ENCODE measurements at places on chromosomes 3 and 15. TPM values are rescaled to one million over a fixed set of nuclear protein-coding genes. Genes with fewer than 3 reads are reported as not detected.
A peak's percentile ranks its signal among the peaks of the same experiment; 100 is the strongest.

- H3K27me3 ChIP-seq: no peaks in the 10 kb centered on the region
- peaks cover 63% of the 10 kb centered on the region for H3K4me1 ChIP-seq
- H3K36me3 ChIP-seq: peaks cover 4% of the 10 kb centered on the region
- H3K27ac ChIP-seq: no peak overlapping the region
- DNase-seq: peak; percentile 78
Observed at GRCh38 chr3:71064291-71064955, 519.1 kb downstream of the FOXP1 start.

GRAMD2A gene
- not detected for total RNA-seq

HTR3E gene
- total RNA-seq: not detected

- no peak within 1 kb of the TSS for H3K4me3 ChIP-seq
- H3K4me1 ChIP-seq: peaks cover 4% of the 10 kb centered on the region
- no peaks in the 10 kb centered on the region for H3K36me3 ChIP-seq
- peaks cover 32% of the 10 kb centered on the region for H3K27me3 ChIP-seq
- DNase-seq: no peak
Observed at GRCh38 chr3:155079746-155080487, at the start of gene MME. MME (plus strand) TSS chr3:155080319; CDS start chr3:155084168, 3,849 bp downstream.

PLSCR5 gene
- not detected for total RNA-seq

DNA sequence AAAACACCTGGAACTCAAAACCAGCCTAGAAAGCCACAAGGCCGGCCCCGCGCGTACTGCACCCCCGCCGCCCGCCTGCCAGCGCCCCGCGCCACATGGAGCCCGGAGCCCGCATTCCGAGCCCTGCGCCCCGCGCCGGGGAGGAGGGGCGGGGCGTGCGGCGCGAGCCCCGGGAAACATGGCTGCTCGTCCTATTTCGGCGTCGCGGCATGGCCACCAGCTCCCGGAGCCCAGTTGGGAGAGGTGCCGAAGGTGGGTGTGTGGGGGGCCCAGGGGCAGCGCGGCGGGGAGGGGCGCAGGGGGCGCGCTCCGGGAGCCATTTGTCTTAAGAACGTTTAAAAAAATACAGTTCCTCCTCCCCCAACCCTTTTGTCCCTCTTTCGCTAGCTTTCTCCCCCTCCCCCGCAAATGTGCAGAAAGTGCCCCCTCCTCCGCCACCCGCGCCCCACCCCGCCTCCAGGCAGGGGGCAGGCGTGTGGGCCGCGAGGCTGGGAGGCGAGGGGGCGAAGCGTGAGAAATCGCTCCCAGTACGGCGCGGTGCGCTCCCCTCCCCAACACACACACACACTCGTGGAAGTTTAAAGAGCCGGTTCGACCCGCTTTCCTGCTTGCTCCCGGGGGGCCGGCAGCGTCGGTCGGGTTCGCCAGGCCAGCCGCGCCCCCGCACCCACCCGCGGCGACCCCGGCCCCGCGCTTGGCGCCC is 2.5 kb downstream of the ANP32A start:
- H3K27me3 ChIP-seq: no peaks in the 10 kb centered on the region
- peaks cover 30% of the 10 kb centered on the region for H3K36me3 ChIP-seq
- peak overlapping the region; percentile 99 for H3K4me3 ChIP-seq
- peak; percentile 70 for DNase-seq

DNA sequence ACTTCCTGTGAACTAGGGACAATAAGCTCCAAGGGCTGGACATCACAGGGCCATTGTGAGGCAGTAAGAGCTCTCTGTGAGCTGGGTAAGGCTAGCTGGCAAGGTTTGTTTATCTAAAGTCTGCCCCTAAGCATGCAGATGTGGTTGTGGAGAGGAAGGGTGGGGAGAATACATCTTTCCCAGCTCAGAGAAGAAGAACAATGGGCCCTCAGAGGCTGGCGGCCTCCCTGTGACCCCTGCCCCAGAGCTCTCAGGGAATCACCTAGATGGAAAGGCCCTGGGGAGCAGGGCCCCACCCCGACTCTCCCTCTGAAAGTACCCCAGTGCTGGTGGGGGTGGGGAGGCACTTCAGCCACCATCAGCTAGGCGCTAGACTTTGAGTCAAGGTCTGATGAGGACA is 4.3 kb upstream of the AP3B2 start:
- no peaks in the 10 kb centered on the region for H3K4me1 ChIP-seq
- no peak overlapping the region for H3K27ac ChIP-seq
- DNase-seq: no peak
- H3K27me3 ChIP-seq: peaks cover 23% of the 10 kb centered on the region
- peaks cover 2% of the 10 kb centered on the region for H3K36me3 ChIP-seq

DNA sequence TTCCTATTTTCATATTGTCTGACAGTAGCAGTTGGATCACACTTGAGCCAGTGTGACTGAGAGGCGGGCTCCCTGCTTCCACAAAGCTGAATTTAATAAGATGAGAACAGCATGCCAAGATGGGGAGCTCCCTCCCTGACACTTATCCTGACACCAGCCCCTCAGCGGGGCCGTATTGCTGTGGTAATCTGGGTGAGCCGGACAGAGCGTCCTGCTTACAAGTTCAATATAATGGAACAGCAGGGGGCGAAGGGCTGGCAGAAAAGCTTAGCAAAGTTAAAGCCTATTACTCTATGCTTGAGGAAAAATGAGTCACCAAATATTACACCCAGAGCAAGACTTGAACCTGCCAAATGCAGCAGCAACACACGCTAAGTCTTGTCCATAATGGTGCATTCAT is 163.8 kb upstream of the CMC1 start:
- DNase-seq: no peak
- H3K4me1 ChIP-seq: no peaks in the 10 kb centered on the region
- H3K36me3 ChIP-seq: no peaks in the 10 kb centered on the region
- no peaks in the 10 kb centered on the region for H3K27me3 ChIP-seq
- H3K4me3 ChIP-seq: no peak overlapping the region

DNA sequence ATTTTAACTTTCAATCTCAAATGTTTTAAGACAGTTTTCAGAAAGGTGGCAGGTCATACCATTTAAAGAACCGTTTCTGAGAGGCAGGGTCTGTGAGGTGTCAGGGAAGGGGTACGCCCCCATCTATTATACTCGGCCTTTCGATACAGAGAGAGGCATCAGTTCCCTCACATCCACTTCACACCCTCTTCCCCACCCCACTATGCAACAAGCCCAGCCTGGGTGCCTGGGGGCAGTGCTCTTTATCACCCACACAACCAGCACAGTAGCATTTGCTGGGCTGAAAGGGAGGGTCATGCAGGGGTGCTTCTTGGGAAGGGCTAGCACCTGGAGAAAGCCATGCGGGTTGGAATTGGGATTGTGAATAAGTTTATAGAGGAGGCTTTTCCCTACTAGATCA is 56.0 kb upstream of the KCNMB2 start:
- DNase-seq: no peak
- no peaks in the 10 kb centered on the region for H3K36me3 ChIP-seq
- H3K27me3 ChIP-seq: peaks cover 14% of the 10 kb centered on the region
- no peak overlapping the region for H3K27ac ChIP-seq
